ENCODE measurements at places on chromosomes 4 and X.

DNA sequence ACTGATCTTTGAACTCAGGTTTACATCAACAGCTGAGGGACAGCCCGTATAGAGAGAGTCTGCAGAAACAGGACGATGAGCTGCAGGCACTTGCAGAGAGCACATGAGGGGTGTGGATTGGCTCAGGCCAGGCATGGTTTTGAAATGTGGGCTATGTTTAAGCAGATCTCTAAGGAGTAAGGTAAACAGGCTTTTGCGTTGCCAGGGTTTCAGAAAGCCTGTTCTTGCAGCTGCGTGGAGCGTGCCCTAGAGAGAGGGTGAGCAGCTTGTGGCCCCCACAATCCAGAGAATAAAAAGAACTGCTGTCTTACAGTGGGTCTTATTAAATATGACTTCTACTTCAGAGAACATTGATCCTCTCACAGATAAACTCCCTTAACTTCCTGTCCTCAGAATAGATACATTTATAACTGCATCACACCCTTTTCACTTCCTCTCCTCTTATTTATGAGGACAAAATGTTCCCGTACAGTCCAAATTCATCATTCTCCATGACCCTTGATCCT is 64.1 kb downstream of the TMA16 start:
- DNase-seq = no peak

DNA sequence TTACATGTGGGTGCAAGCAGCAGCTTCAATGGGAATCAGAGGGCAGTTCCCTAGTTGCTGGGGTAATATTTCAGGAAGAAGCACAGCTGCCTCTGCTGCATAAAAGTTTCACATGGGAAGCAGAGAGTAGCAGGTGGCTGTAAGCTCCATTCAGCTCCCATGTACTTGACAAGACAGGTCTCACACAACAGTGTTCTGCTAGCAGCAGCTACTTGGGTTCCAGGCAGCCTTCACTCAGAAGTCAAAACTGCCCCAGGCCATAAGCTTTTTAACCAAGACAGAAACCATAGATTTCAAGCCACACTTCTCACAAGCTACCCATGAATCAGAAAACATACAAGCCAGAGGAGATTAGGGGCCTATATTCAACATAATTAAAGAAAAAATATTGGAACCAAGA is 41.4 kb upstream of the SPIN2A start:
- no peak for DNase-seq

DNA sequence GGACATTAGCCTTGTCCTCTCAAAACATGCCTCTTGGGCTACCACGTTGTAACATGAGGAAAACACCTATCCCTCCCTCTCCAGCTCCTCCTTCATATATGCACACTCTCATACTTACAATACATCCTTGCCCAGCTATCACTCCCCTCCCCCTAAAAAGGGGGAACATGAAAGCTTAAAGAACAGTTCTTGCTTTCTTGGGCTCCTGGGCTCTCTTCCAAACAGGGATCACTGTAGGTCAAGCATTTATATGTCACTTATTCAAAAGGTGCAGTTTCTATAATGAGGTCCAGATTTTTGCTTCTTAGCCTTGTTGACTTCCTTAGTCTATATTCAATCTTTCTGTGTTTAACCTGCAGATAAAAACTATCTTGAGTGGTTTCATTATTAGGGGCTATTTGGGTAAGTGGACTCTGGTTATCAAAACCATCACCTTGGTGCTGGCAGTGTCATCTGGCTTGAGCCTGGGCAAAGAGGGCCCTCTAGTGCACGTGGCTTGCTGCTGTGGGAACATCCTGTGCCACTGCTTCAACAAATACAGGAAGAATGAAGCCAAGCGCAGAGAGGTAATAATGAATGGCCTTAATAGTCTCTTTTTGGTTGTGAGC is 119.4 kb downstream of the AKAP4 start:
- DNase-seq = no peak

GRCh38 chr4:128358231-128358912 is 70.8 kb upstream of the PGRMC2 start:
- DNase-seq = no peak

DNA sequence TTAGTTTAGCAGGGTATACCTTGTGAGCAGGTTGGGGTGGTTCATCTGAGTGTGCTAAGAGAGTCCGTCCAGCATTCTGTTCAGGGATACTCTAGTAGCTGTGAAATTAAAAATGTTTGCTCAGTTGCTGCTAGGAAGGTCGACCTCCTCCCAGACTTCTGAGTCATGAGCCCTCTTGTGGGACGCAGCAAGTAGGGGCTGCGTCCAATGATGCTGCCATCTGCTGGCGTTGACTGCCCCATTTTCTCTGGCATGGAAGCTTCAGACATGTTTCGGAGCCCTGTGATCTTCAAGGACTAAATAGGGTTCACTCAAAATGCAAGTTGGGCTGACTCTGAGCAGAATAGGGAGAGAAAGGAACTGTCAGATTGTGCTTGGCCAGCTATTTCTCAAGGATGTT is 201.0 kb upstream of the ARSJ start:
- no peak for DNase-seq

GRCh38 chr4:161655148-161655547 is 508.7 kb downstream of the FSTL5 start:
- no peak for DNase-seq

DNA sequence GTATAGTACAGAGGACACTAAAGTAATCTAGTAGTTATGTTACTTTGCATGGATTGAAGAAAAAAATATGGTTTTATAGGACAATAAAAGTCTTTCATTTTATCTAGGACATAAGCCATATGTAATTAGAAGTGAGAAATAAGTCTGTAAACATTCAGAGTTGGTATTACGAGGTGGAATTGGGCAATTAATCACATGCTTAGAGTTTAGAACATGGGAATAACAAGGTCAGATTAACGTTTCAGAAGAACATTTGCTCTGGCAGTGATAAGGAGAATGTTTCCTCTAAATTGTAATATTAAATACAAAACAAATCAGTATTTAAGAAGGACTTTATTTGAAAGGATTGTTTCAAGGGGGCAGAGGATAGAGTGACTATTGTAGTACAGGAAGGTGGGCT is 15.6 kb upstream of the SULT1E1 start:
- no peak for DNase-seq

DNA sequence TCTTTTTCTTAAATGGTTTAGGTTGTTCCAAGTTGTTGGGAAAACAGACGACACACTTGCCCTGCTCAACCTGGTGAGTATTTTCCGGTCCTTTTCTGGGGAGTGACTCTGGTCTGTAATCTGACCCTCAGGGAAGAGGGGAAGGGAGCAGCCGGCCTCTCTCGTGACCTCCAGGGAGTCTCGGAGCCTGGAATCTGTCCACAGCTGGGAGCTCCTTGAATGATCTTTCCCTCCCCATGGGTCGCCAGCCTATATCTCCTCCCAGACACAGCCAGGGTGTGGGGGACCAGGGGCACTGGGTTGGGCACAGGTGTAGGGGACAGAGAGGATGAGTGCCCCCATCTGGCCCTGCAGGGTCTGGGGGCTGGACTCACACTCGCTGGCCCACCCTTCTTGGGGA is 18.9 kb downstream of the TMEM175 start:
- no peak for DNase-seq

DNA sequence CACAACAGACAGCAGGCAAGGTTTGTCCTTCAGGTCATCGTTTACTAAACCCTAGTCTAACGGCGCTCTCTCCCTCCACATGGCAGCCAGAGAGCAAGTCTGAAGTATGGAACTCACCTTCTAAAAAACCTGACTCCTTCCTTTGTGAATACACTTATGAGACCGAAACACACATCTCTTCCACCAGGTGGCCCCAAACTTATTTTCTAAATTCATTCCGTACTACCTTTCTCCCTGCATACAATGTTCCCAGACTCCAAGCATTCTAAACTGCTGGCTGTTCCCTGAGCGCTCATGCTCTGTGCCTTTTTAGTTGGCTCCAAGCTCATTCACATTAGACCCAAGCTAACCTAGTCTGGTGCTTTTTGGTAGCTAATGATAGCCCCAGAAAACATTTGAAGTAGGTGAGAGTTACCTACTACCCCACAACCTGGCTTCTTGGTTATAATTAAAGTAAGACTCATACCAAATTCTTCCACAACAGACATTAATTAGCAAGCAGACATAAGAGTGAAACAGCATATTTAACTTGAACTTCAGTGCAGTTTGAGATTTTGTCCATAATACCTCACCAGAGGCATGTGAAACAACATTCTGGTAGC is 67.6 kb upstream of the DCLK2 start:
- DNase-seq = peak; percentile 17

DNA sequence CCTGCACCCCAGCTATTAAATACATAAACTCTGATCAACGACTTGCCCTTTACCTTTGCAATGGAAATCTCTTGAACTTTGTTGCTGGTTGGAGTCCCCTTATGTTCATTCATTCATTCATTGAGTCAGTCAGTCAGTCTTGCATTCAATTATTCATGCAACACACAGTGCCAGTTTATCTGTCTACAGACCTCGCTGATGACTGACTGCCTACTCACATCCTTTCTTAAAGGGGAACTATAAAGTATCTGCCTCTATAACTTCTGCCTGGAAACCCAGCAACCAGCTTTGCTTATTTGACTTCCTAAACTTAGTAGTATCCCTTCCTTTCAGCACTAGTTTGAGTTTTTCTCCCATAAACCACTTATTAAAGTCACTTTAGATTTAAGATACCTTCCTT is 620.8 kb upstream of the ADGRL3 start:
- DNase-seq = no peak

- DNase-seq = no peak
These were observed 622 bp downstream of the TAFAZZIN start for GRCh38 chrX:154411981-154412340.

DNA sequence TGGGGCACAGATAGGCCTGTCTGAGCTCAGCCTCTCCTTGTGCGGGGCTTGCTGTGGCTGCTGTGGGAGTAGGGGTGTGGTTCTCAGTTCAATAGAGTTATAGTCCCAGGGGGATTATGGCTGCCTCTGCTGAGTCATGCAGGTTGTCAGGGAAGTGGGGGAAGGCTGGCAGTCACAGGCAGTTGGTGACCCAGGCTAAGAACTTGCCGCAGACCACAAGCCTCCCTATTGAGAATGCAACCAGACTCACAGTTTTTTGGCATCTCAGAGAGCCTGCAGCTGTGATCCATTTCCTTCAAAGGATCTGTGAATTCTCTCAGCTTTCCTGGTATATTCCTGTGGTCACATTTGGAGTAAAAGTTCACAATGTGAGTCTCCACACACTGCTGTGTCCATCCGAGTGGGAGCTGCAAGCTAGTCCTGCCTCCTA is 364.9 kb downstream of the ZNF674 start:
- DNase-seq = no peak

DNA sequence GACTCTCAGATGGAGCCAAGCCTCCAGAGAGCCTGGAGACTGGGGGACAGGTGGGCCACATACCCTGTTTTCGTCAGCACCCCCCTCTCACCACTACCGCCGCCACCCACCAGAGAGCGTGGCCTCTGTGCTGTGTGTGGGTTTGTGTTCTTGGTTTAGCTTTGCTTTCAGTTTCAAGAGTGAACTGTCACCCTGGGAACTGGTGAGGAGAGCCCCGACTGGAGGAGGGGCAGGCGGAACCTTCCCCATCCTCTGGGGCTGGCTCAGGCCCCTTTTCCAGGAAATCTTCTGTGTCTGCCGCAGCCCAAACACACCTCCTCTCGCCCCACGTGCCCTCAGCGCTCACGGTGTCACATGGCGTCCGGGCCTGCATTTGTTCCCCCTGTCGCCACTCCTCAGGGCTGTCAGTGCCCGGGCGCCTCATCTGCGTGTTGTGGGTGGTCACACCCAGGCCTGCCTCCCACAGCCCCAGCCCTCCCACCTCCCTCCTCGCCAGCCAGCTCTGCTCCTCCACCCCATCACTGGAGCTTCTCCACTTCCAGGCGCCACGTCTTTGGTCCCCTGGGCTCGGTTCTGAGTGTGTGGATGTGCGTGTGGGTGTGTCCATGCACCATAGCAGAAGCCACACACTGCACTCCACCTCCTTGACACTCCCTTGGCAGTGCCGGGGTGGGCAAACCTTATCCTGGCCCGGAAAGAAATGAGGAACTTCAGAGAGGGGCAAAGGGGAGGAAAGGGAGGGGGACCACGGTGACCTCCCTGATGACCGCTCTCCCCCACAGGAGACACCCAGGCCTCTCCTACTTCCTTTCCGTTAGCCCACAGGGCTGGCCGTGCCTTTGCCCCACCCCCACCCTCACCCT is 27.8 kb downstream of the ELF4 start:
- DNase-seq = no peak

DNA sequence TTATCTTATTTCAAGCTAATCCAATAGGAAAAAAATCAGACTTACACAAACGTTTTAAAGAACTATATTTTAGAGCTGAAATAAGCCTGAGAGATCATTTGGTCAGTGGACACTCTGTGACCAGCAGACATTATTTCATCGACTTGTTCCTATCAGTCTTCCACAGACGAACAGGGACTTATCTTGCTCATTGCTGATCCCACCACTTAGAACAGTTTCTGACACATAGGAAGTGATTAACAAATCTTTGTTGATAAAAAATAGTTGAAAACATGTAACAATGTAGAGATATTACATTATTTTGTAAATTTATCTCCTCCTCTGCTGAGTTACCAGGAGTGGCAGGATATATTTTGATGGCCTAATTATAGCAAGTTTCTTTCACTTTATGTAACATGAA is 65.8 kb downstream of the TAPT1 start:
- no peak for DNase-seq

DNA sequence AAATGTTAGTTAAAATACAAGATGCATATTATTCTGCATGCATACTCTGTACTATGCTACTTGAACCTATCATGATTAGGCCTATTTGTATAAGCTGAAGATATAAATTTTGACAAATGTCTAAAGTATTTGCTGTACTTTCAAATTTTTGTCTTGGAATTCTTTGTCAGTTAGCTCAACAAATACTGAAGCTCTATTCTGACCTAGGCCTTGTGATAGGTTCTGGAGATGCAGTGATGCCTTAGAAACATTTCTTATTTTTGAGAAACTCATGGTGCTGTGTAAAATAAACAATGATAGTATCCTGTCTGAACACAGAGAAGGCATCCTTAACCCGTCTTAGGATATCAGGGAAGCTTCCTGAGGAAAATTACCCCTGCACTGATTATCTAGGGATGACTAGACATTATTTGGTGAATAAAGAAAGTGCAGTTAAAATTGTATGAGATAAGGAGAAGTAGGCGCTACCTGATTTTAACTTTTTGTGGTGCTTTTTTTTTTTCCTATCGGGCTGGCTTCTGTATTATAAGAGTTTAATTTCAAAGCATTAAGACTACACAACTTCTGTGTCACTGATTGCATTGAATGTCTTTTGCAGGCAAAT is 43.4 kb downstream of the MOB1B start:
- DNase-seq = no peak

DNA sequence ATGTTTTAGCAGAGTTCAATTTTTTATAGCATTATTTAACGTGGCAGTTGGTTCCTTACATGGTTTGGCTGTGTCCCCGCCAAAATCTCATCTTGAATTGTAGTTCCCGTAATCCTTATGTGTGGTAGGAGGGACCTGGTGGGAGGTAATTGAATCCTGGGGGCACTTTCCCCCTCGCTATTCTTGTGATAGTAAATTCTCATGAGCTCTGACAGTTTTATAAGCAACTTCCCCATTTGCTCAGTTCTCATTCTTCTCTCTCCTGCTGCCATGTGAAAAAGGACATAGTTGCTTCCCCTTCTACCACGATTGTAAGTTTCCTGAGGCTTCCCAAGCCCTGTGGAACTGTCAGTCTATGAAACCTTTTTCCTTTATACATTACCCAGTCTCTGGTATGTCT is 329.5 kb downstream of the GRIA2 start:
- DNase-seq = no peak

- no peak for DNase-seq
These were observed 118.7 kb downstream of the ZNF330 start for GRCh38 chr4:141339391-141339790.
